ENCODE measurements at places on chromosomes 5 and 9.
A peak's percentile ranks its signal among the peaks of the same experiment; 100 is the strongest.

DNA sequence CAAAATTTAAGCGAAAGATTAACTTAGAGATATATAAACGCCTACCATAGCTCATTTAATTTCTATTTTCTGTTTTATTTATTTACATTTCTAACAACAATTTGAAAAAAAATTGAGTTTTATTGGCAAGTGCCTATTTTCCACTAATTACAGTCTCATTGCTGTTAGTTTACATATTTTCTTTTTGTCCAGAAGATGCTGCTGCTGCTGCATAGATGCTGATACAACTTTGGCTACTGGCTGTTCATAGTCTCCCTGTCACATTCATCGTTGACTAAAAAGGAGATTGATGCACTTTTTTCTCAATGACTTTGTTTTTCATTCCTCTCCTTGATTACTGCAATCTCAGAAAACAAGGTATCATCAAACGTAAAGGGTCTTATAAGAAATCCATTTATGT is 235.4 kb downstream of the CDH9 start:
- H3K4me1 ChIP-seq, result no peaks in the 10 kb centered on the region
- H3K27me3 ChIP-seq, result no peaks in the 10 kb centered on the region
- H3K4me3 ChIP-seq, result no peak overlapping the region
- H3K27ac ChIP-seq, result no peak overlapping the region
- no peak for DNase-seq
- H3K36me3 ChIP-seq, result no peaks in the 10 kb centered on the region

DNA sequence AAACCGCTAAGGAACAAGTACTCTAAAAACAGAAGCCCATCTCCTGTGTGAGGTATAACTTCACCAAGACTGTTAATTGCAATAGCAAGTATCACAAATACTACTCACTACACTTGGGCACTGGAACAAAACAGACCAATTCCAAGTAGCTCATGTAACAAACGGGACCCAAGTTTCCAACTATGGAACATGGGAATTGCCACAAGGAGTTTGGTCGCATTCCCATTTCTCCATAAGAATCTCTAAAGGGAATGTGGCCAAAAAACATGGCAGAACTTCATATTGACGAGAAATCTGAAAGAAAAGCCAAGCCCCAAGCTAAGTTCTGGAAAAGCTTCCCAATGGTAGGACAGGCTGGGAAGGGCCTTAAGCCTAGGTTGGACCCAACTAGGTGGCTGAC is 162.5 kb downstream of the MAPKAP1 start:
- H3K27ac ChIP-seq, result no peak overlapping the region
- H3K4me1 ChIP-seq, result peaks cover 28% of the 10 kb centered on the region
- peaks cover 4% of the 10 kb centered on the region for H3K36me3 ChIP-seq
- no peak for DNase-seq

GRCh38 chr5:78334811-78335210 is 25.6 kb upstream of the SCAMP1 start:
- no peaks in the 10 kb centered on the region for H3K27me3 ChIP-seq
- no peak overlapping the region for H3K4me3 ChIP-seq
- no peak overlapping the region for H3K27ac ChIP-seq
- no peaks in the 10 kb centered on the region for H3K4me1 ChIP-seq

DNA sequence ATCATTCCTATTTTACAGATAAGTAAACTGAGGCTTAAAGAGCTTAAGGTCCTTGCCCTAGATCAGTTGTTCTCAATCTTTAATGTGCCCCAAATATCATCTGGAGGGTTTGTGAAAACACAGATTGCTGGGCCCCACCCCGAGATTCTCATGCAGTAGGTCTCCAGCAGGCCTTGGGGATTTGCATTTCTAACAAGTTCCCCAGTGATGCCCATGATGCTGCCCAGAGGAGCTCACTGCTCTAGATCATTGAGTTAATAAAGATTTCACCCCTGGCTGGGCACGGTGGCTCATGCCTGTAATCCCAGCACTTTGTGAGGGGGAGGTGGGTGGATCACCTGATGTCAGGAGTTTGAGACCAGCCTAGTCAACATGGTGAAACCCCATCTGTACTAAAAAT is 42.8 kb upstream of the RAD23B start:
- no peaks in the 10 kb centered on the region for H3K27me3 ChIP-seq
- H3K4me1 ChIP-seq, result peaks cover 8% of the 10 kb centered on the region
- H3K27ac ChIP-seq, result no peak overlapping the region

DNA sequence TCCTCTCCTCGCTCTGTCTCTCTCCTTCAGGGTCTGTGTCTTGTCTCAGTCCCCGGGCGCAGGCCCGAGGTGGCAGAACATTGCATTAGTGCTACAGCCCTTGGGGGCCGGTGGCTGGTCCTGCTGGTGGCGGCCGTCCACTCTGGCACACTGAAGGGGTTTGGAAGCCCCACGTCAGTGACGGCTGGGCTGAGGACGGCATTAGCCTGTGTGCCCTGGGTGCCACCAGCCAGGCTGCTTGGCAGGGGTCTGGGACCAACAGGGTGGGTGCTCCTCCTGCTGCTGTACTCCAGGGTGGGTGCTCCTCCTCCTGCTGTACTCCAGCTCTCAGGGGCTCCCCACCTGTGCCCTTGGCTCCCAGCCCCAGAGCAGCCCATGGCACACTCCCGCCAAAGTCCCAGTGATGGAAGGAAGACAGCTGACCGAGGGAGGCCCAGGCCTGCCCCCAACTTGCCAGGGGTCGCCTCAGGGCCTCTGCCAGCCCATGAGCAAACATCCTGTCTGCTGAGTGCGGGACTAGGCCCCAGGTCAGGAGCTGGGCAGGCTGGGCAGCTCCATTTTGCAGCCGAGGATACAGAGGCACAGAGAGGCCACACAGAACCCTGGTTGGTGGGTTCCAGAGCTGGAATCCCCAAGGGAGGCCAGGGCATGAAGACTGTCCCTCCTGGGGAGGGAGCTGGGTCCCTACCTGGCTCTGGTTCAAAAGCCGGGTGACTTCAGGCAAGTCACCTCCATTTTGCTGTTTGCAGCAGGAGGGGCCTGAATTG is 27.3 kb downstream of the SARDH start:
- no peaks in the 10 kb centered on the region for H3K36me3 ChIP-seq
- H3K4me1 ChIP-seq, result peaks cover 9% of the 10 kb centered on the region
- H3K4me3 ChIP-seq, result no peak overlapping the region
- H3K27ac ChIP-seq, result no peak overlapping the region

DNA sequence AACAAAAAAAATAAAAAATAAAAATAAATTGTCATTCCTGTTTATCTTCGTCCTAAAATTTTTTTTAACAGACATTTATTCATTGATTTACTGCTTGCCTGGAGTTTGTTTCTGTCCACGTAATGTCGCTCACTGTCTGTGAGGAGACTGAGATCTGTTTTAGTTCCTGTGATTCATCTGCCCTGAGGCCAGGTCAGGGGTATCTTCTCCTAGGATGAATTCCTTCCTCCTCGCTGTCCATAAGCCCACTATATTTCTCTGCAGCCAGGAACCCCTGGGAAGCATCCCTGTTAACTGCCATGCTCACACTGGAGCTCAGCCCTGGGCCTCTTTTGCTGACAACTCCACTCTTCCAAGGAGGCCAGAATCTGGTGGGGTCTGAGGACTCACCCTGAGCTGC is 682.0 kb downstream of the MTRR start:
- H3K36me3 ChIP-seq, result no peaks in the 10 kb centered on the region
- no peaks in the 10 kb centered on the region for H3K4me1 ChIP-seq
- no peak for DNase-seq
- no peak overlapping the region for H3K4me3 ChIP-seq
- no peak overlapping the region for H3K27ac ChIP-seq

- no peaks in the 10 kb centered on the region for H3K4me1 ChIP-seq
- H3K27me3 ChIP-seq, result no peaks in the 10 kb centered on the region
- DNase-seq, result no peak
- H3K36me3 ChIP-seq, result no peaks in the 10 kb centered on the region
These were observed 76.2 kb upstream of the MIER3 start for GRCh38 chr5:57028161-57028560.

GRCh38 chr9:4465910-4466309 is 24.4 kb upstream of the SLC1A1 start:
- no peaks in the 10 kb centered on the region for H3K27me3 ChIP-seq
- no peak overlapping the region for H3K4me3 ChIP-seq
- no peaks in the 10 kb centered on the region for H3K36me3 ChIP-seq
- DNase-seq, result no peak
- no peaks in the 10 kb centered on the region for H3K4me1 ChIP-seq

- no peaks in the 10 kb centered on the region for H3K36me3 ChIP-seq
- no peak overlapping the region for H3K4me3 ChIP-seq
- no peak overlapping the region for H3K27ac ChIP-seq
- DNase-seq, result no peak
- peaks cover 6% of the 10 kb centered on the region for H3K4me1 ChIP-seq
- H3K27me3 ChIP-seq, result no peaks in the 10 kb centered on the region
These were observed 35.9 kb upstream of the FBP1 start for GRCh38 chr9:94675008-94675881.

DNA sequence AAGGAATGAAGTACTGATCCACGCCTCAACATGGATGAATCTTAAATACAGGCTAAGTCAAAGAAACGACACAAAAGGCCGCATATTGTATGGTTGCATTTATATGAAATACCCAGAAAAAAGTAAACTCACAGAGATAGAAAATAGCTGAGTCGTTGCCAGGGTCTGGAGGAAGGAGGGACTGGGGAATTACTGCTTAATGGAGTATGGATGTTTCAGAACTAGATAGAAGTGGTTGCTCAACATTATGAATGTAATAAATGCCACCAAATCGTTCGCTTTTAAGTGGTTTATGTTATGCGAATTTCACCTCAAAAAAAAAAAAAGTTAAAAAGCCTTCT is 784 bp upstream of the MSANTD3 start:
- H3K27ac ChIP-seq, result peak overlapping the region; percentile 90
- peak overlapping the region; percentile 86 for H3K4me3 ChIP-seq
- no peaks in the 10 kb centered on the region for H3K27me3 ChIP-seq
- DNase-seq, result no peak
- H3K4me1 ChIP-seq, result peaks cover 26% of the 10 kb centered on the region

DNA sequence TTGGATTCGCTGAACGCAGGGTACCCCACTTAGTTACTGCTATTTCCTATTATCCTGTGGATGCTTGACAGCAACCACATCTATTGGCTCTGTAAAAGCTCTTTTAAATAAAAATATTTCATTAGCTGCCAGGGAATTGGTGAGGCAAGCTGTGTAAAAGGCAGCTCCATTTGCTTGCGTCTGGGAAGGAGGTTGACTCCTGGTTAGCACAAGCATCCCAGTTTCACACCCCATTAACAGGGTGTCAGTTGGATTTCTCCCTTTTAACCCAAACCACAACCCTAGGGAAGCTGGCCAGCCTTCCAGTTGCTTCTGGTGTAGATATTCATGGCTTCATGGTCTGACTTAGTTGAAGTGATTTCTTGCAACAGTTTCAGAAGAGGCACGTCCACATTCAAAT is 151.0 kb downstream of the GPBP1 start:
- no peaks in the 10 kb centered on the region for H3K36me3 ChIP-seq
- no peak for DNase-seq
- no peak overlapping the region for H3K27ac ChIP-seq
- no peak overlapping the region for H3K4me3 ChIP-seq
- no peaks in the 10 kb centered on the region for H3K4me1 ChIP-seq

DNA sequence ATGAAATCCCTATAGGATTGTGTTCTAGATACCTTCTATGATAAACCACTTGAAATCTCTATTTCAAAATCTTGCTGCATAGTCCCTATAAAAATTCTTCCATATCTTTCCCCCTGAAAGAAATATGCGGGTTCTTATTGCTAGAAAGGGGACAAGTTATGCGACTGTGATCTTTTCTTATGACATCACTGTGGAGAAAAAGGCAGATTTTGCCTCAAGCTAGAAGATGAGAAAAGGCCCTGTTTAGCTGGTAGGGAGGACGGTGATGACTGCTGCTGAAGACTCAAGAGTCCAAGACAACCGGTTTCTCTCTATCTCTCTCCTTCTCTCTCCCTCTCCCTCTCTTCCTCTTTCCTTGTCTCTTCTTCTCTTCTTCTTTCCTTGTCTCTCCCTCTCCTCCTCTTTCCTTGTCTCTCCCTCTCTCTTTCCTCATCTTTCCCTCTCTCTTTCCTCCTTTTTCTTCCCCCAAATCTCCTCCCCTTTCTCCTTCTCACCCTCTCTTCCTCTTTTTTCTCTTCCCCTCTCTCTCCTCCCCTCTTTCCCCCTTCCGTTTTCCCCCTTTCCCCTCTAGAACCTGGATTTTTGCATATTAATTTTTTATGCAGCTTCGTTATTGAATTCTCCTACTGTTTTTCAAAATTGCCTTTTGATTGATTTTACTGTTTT is 5.3 kb downstream of the OR2S2 start:
- no peaks in the 10 kb centered on the region for H3K36me3 ChIP-seq
- H3K27me3 ChIP-seq, result peaks cover 4% of the 10 kb centered on the region
- H3K4me3 ChIP-seq, result no peak overlapping the region
- no peaks in the 10 kb centered on the region for H3K4me1 ChIP-seq

- no peaks in the 10 kb centered on the region for H3K4me1 ChIP-seq
- H3K4me3 ChIP-seq, result no peak overlapping the region
- DNase-seq, result no peak
- no peaks in the 10 kb centered on the region for H3K27me3 ChIP-seq
These were observed 1147.7 kb upstream of the WWC1 start for GRCh38 chr5:167143716-167144115.

DNA sequence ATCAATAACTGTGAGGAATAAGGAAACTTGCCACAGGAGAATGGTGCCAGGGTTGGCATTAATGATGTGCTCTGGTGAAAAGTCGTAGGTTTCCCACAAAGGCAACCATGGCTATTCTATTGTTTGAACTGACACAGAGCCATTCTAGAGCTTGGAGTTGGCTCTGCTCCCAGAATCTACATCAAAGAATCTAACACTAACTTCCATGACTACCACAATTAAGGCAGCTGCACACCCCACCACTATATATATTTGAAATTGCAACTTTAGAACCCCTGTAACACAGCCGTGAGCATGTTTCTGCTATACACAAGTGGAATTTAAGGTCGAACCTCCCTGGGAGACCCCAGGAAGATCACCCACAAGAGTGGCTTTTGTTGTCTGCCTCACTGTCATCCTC is 89.7 kb upstream of the CCDC152 start:
- no peaks in the 10 kb centered on the region for H3K4me1 ChIP-seq
- H3K27ac ChIP-seq, result no peak overlapping the region
- no peak overlapping the region for H3K4me3 ChIP-seq

DNA sequence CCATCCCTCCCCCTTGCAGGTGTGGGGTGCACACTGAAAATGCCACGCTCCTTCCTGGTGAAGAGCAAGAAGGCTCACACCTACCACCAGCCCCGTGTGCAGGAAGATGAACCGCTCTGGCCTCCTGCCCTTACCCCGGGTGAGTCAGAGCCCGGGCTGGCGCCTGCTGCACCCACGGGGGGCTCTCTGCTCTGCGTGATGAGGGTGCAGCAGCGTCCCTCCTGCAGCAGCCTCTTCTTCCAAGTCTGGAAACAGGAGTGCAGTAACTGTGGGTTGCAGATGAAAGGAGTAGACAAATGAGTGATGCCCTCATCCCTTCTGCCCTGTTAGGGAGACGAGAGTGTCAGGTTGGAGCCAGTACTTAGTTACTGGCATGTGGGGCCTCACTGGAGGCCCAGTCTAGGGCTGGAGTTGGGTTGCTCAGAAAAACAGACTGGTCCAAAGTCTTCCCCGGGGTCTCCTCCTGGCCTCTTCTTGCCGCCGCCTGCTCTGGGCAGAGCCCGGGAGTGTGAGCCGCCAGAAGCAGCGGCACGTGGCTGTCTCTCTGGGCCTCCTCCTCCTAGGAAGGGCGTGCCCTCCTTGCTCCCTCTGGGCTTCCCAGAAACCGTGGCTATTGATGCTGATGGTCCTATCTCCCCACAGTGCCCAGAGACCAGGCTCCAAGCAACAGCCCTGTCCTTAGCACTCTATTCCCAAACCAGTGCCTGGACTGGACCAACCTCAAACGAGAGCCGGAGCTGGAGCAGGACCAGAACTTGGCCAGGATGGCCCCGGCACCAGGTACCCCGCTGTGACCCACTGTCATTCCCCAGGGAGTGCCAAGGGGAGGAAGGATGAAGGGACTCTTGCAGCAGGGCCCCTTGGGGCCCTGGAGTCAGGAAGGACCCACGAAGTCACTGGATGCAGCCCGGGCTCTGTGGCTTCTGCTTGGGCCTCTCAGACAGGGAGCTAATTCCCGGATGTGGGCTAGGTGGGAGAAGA is 8.4 kb downstream of the GFI1B start:
- H3K4me1 ChIP-seq, result peaks cover 8% of the 10 kb centered on the region
- DNase-seq, result peak; percentile 54
- H3K36me3 ChIP-seq, result no peaks in the 10 kb centered on the region
